ENCODE measurements at places on chromosomes 1 and 21.

DNA sequence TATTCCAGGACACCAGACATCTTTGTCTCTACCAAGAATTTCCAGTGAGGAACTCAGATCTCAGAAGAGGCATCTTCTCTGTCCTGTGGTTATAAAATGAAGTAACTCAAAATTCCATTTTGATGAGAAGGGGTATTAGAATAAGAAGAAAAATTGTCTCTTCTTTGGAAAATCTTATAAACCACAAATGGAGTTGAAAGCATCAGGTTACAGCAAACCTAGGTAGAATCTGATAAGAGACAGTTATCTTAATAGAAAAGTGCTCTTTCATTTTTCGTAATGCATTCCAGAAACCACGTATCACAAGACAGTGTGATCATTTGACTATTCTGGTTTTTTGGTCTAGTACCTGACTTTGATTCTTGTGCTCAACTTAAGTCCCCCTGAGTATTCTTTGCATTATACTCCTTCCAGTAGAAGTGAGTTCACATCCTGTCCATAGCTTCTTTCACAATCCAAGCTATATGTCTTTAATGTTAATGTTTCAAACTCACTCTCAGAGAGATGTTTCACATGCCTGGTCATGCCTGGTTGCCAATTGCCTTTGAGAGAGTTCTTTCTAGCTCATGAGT, 120.9 kb upstream of the PRDX6 start:
- DNase-seq: no peak

GRCh38 chr21:28074676-28075075, 918.0 kb downstream of the LTN1 start:
- DNase-seq: no peak

GRCh38 chr21:35227786-35228185, 178.7 kb upstream of the RUNX1 start:
- no peak for DNase-seq

DNA sequence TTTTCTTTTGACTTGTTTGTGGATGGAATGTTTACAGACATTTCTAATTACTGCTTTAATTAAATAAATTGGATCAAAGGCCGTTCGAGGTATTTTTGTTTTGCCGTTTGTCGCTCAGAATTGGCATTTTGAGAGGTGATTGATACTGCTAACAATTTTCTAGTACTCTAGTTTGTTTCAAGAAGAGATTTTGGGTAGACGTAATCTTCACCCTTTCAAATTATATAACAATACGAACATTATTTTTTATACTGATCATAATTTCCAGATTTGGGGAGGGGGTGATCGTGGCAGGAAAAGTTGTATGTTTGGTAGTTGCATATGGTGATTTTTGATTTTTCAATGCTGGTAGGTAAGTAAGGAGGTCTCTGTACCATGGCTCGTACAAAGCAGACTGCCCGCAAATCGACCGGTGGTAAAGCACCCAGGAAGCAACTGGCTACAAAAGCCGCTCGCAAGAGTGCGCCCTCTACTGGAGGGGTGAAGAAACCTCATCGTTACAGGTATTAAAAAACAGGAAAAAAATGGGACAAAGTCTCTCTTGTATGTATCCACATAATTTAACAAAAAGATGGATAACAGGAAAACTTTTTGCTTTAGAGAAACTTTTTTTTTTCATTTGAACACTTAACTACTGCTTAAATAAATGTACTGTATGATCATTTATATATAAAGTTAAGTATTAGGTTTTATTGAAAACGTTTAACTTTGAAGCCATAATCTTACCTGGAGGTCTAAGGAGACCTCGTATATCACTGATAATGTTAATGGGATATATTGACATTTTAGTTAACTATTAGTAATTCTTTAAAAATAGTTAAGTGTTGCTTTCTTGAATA, 1.7 kb downstream of the H3-3A start:
- no peak for DNase-seq

DNA sequence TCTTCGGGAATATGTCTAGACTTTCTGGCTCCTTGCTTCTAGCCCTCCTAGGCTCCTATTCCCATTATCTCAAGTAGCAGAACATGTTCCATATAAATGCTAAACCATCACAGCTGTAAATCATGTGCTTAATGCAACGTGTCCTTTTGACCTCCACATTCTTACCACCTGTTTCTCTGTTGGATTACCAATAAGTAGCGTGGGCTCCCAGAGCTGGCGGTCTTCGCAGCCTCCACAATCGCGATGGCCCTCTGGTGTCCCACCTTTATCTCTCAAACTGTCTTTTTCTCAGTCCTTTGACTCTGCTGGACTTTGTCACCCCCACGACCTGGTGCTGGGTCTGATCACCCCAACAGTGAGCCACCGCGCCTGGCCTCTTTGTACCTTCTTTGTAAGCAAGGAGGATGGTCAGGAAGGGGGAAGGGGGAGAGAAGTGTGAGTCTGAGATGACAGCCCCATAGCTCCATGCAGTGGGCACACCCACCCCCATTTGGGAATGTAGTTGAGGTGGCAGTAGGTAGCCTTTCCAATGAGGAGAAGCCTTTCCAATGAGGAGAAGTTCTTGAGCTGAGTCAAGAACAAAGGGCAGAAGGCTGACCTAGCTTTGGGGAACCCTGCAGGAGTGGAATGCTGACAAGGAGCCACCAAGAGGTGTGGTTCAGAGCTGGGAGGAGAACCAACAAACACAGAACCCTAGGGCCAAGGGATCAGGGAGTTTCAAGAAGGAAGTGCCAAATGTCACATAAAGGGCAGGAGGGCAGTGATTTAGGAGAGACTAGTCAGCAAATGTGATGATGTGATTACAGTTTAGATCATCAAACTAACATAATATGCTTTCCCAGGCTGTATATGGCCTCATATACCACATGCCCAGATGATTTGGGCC, 14.2 kb downstream of the TRAF5 start:
- DNase-seq: no peak

GRCh38 chr1:22406722-22407495, 44.7 kb upstream of the ZBTB40 start:
- DNase-seq: no peak

DNA sequence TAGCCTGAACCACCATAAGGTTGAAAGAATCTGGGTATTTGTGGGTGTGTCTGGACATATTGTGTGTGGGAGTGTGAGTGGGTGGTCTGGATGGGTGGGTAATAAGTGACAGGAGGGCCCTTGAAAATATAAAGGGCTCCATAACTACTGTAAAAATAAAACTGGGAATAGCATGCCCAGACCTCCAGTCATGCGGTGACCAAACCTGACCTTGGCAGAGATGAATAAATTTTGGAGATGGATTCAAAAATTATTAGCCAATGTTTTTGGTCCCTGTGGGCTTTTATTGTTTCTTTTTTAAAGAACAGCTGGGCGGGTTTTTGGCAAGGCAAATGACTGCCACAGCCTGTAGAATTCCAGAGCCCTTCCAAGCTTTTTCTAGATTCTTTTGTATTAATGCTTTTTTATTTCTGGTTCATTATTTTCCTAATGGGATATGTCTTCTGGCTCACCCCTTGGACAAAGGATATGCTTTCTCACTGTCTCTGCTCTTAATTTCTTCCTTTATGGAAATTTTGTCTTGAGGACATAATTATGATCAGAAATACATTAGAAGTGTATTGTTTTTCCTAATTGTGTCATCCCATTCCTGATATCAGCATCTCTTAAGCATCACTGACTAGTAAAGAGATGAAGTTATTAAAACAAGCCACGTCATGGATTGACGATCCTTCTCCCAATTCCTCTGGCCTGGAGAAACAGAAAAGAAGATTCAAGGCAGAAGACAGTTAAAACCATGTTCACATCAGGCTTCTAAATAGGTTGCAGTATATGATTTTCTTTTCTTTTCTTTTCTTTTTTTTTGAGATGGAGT, 69.5 kb downstream of the NTMT2 start:
- DNase-seq: no peak

- DNase-seq: no peak
Observed at GRCh38 chr1:107914119-107914765, 50.7 kb downstream of the VAV3 start.

GRCh38 chr1:30964706-30965105, 56.1 kb upstream of the SDC3 start:
- no peak for DNase-seq

DNA sequence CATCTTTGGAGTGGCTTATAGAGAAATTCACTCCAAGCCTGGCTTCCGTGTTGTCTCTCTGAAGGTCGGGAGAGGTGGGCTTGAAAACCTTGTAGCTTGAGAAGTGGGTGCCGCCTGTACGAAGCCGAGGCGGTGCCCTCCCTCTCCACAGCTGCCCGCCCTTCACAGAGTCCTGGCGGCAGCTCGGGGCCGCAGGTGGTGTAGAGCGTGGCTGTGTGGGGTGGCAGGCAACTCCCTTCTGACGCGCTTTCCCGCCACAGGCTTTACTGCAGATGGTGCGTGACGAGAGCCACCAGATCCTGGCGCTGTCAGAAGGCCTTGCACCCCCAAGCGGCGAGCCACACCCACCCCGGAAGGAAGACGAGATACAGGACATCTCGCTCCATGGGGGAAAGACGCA, 33.1 kb upstream of the DIP2A start:
- DNase-seq: no peak

GRCh38 chr1:17654519-17654918, 100.6 kb upstream of the ACTL8 start:
- no peak for DNase-seq

- DNase-seq: no peak
Observed at GRCh38 chr1:206816390-206817287, 44.3 kb upstream of the IL10 start.

- no peak for DNase-seq
Observed at GRCh38 chr1:201427963-201428362, 6.4 kb upstream of the TNNI1 start.

- no peak for DNase-seq
Observed at GRCh38 chr1:167905182-167905581, 8.8 kb downstream of the ADCY10 start.

DNA sequence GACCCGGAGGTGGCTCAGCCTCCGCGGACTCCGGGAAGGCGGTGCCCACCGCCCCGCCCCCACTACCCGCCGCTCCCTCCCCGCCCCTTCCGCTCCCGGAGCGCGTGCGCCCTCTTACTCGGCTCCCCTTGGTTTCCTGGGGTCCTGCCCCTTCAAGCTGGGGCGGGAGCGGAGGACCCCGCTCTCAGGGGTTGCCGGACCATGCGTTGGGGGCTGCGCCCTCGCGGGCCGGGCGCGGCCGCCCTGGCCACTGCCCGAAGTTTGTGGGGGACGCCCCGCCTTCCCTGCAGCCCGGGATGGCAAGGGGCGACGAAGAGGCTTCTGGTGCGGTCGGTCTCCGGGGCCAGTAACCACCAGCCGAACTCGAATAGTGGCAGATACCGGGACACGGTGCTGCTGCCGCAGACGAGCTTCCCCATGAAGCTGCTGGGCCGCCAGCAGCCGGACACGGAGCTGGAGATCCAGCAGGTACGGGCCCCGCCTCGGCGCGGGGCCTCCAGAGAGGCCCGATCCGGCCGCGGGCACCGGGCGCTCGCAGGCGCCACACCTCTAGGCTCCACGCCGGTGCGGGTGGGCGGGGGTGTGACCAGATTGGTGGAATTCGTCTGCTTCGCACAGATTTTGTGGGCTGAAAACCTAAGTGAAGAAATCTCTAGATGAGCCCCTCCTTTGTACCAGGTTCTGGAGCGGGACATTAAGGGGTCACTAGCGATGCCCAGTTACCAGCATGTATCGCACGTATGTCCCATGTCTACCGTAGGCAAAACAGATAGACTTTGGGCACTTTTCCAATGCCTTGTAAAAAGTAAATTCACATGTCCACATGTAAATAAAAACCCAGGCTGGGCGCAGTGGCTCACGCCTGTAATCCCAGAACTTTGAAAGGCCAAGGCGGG, at the start of gene IARS2:
TSS of gene IARS2 (plus strand) at position 117 of the 896 bp plus-strand sequence. CDS start at position 202, 85 bp downstream.
- DNase-seq: peak; percentile 85

GRCh38 chr1:159056069-159056698, 20.4 kb downstream of the AIM2 start:
- DNase-seq: no peak

GRCh38 chr1:217535601-217536377, 95.1 kb downstream of the GPATCH2 start:
- DNase-seq: no peak

GRCh38 chr1:209755926-209756614, at the start of gene TRAF3IP3:
Gene TRAF3IP3 (plus strand): TSS chr1:209756053. CDS start chr1:209760040, 3,987 bp downstream.
- DNase-seq: peak; percentile 41

- no peak for DNase-seq
Observed at GRCh38 chr1:19563324-19564097, 78.2 kb upstream of the CAPZB start.

GRCh38 chr1:42965378-42965777, 6.7 kb upstream of the SLC2A1 start:
- DNase-seq: no peak

- DNase-seq: no peak
Observed at GRCh38 chr1:12600880-12601633, 17.0 kb downstream of the DHRS3 start.

- no peak for DNase-seq
Observed at GRCh38 chr1:97906567-97907241, 14.1 kb downstream of the DPYD start.

- no peak for DNase-seq
Observed at GRCh38 chr1:103459346-103459745, 66.2 kb upstream of the RNPC3 start.

GRCh38 chr1:178694923-178695525, 30.0 kb upstream of the RALGPS2 start:
- DNase-seq: no peak

- no peak for DNase-seq
Observed at GRCh38 chr1:232816324-232816723, 11.1 kb downstream of the MAP10 start.

DNA sequence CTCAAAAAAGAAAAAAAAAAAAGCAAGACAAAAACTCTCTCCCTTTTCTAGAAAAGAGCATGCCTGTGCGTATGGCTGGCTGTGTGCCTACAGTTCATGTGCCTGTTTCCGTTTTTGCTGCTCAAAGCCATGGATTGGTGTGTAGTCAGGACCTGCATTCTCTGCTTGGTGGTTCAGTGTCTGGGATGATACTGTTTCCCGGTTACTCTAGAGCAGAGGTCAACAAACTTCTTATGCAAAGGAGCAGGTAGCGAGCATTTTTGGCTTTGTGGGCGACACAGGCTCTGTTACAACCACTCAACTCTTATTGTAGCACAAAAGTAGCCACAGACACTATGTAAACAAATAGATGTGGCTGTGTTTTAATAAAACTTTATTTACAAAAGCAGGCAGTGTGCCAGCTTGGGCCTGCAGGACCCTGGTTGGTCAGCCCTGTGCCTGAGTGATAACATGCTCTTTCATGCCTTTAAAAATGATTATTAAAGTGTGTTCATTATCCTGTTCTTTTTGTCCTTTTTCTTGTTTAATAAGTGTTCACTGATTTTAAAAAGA, 524.2 kb downstream of the KIF26B start:
- no peak for DNase-seq
